ENCODE measurements at places on chromosomes 5 and 9.

DNA sequence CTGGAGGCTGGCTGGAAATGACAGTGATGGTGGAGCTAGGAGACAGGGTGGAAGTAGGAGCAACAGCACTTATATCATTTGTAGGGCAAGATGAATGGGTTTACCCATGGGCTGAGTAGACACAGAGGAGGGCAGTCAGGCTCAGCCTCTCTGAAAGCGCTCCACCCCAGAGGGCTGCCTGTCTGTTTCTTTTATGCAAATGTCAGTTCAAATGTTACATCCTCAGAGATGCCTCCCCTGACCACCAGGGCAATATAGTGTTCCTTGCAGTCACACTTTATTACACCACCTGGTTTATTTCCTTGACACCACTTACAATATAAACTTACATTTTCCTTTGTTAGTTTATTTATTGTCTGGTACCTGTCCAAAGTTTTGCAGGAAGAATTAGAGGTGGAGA lies 159.5 kb upstream of the IL12B start:
- no peak for DNase-seq

GRCh38 chr5:174426388-174426787 lies 298.0 kb upstream of the MSX2 start:
- no peak for DNase-seq

GRCh38 chr5:56624751-56625150 lies 190.6 kb upstream of the MAP3K1 start:
- DNase-seq: no peak

DNA sequence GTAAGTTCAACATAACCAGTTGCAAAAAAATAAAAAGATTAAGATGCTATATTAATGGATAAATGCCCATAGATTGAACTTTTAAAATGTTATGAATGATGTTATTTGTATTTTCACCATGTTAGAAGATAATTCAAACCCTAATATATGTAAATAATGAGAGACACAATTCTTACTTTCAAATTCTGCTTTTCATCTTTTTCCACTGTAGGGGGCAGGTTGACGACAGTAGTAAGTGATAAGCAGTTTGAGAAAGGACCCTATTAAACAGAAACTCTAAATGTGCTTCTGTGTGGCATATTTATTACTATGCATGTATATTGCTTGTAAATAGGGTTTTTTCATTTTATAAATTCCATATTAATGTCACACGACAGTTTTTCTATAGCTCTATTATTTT lies 591.1 kb downstream of the SEMA5A start:
- DNase-seq: no peak

DNA sequence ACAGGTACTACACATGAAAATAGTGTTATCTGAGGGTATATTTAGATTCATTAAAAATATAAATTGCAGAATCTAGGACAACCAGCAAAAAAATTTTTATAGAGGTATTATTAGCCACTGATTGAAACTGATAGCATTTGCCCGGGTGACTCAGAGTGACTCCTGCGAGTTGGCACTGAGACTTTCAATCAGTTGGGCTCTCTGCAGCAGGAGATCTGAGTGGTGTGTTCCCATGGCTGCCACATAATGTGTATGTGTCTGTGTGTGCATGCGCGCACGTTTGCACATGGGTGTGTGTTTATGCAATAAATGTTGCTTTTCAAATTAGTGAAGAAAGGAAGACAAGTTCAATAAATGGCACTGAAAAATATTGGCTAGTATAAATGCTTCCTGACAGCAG lies 100.1 kb upstream of the MRPS30 start:
- DNase-seq: no peak

GRCh38 chr5:66307647-66308241 lies 163.6 kb downstream of the SREK1 start:
- no peak for DNase-seq

GRCh38 chr5:147170603-147171002 lies 64.2 kb upstream of the STK32A start:
- DNase-seq: no peak

GRCh38 chr5:180141068-180141660 lies 67.8 kb downstream of the RASGEF1C start:
- no peak for DNase-seq

- DNase-seq: no peak
These were observed 230.6 kb downstream of the EBF1 start for GRCh38 chr5:158869092-158869491.

DNA sequence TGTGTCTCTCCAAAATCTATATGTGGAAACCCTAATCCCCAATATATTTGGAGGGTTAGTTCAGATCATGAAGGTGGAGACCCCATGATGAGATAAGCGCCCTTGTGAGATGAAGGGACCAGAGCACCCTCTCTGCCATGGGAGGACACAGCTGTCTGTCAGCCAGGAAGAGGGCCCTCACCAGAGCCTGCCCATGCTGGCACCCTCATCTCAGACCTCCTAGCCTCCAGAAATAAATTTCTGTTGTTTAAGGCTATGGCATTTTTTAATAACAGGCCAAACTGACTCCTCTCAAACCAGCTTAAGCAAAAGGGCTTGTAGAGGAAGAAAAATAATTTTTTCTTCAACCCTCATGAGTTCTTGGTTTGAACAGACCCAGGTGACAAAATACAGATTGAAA lies 79.2 kb upstream of the MAMDC2 start:
- DNase-seq: no peak

DNA sequence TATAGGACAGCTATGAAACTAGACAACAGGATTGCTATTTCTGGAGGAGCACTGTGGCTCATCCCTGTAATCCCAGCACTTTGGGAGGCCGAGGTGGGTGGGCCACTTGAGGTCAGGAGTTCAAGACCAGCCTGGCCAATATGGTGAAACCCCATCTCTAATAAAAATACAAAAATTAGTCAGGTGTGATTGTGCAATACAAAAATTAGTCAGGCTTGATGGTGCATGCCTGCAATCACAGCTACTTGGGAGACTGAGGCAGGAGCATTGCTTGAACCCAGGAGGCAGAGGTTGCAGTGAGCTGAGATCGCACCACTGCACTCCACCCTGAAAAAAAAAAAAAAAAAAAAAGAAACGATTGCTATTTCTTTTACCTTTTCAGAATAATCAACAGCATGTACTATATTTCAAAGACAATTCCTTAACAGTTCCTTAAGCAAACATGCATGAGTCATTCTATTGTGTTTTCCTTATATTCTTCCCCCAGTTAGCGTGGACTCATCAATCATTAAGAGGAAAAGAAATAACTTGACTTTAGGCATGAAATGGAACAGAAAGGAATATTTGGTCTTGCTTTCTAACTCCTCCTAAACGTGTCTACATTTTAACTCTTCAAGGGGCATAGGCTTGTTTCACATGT lies 162.6 kb downstream of the TAF11L14 start:
- no peak for DNase-seq

DNA sequence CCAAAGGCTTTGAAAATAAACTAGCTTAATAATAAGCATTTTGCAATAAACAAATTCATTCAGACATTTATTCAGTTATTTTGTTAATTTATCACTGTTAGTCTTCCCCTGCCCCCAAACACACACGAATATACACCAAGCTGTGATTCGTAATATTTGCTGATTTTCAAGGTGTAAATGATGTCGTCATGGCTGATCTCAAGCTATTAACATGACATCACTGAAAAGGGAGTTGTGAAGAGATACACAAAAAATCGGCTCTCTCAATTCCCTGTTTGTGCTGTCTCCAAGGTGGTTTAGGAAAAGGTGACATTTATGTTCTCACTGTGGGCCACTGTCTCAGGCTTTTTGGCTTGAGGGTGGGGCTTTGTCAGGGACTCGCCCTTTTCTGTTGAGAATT lies 413.3 kb downstream of the CDH9 start:
- no peak for DNase-seq

DNA sequence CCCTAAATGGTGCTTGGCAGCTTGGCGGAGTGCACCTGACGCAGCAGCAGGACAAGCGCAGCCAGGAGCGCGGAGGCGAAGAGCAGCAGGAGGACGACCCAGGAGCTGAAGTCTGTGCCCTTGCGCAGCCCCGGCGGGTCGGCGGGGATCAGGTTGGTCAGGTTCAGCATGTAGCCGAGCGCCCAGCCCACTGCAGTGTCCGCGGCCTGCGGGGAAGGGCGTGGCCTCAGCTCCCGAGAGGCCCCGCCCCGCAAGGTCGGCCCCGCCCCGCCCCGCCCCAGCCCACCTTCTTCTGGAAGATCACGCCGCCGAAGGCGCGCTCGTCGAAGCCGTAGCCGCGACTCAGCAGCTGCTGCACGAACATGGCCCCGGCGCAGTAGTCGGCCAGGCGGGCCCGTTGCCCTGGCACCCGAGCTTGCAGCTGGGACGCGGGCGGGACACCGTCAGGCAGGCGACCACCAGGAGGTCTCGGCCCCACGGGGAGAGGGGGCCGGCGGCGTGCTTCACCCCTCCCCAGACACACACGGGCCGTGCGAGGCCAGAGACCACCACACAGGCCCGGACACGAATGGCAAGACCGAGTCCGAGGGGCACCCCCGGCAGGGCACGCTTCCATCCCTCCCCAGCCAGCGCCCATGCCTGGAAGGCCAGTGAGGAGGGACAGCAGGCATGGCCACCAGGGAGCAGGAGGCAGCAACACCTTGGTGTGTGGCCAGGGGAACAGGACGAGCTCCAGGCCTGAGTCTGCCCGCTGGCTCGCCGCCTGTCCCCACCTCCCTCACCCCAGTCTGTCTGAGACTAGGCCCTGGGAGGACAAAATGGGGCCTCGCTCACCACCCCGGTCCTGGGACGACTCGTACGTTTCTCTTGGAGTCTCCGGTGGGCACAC lies 2.9 kb upstream of the NPDC1 start:
- DNase-seq: no peak

DNA sequence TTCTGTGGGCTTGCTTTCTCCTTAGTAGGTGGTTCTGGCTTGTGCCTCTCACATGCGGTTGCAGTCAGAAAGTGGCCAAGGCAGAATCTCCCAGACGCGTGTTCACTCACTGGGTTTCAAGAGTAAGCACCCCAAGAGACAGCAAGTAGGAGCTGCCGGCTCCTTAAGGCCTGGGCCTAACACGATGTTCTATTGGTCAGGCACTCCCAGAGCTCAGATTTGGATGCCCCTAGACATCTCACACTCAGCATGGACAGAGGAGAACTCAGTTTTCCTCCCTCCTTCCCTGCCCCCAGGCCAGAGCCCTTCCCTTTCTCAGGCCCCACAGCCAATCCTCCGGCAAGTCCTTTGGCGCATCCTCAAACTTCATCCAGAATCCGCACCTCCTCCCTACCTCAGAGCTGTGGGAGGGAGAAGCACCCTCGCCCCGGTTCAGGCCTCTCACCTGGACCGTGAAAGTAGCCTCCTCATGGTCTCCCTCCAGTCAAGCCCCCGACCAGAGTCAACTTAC lies 6.5 kb upstream of the CARD19 start:
- no peak for DNase-seq

DNA sequence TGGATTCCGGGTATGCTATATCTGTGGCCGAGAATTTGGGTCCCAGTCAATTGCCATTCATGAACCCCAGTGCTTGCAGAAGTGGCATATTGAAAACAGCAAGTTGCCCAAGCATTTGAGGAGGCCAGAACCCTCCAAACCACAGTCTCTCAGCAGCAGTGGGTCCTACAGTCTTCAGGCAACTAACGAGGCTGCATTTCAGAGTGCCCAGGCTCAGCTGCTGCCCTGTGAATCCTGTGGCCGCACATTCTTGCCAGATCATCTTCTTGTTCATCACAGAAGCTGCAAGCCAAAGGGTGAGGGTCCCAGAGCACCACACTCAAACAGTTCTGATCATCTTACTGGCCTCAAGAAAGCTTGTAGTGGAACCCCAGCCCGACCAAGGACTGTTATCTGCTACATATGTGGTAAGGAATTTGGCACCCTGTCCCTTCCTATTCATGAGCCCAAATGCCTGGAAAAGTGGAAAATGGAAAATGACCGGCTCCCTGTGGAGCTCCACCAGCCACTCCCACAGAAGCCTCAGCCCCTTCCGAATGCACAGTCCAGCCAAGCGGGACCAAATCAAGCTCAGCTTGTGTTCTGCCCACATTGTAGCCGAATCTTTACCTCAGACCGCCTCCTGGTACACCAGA lies 23.0 kb downstream of the ZNF474 start:
- peak; percentile 11 for DNase-seq

DNA sequence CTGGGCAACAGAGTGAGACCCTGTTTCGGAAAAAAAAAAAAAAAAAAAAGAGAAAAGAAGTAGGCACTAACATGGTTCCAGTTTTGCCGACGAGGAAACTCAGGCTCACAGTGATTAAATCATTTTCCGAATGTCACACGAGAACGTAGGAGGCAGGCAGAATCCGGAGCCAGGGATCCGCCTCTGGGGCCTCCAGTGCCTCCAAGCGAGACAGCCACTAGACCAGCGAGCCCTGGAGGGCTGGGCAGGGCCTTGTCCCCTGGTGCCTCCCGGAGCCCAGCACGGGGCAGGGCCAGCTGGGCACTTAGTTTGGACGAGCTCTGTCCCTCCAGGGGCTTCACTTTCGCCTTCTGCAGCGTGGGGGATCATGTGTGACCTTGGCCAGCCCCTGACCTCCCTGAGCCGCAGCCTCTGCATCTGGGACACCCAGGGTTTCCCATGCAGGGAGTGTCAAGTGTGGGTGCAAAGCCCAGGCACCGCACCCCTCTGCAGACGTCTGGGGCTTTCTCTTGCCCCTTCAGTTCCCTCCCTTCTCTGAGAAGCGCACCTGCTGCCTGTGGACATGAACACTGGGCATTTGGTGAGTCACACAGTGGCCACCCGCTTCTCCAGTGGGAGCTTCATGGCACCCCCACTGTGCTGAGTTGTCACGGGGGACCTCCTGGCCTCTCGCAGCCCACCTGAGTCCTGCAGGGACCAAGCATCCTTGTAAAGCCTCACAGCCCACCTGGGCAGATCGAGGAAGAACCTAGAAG lies 80.3 kb downstream of the RXRA start:
- DNase-seq: peak; percentile 76

- no peak for DNase-seq
These were observed 709 bp downstream of the FANCG start for GRCh38 chr9:35079041-35079425.

GRCh38 chr5:40383749-40384651 lies 295.7 kb upstream of the PTGER4 start:
- no peak for DNase-seq

DNA sequence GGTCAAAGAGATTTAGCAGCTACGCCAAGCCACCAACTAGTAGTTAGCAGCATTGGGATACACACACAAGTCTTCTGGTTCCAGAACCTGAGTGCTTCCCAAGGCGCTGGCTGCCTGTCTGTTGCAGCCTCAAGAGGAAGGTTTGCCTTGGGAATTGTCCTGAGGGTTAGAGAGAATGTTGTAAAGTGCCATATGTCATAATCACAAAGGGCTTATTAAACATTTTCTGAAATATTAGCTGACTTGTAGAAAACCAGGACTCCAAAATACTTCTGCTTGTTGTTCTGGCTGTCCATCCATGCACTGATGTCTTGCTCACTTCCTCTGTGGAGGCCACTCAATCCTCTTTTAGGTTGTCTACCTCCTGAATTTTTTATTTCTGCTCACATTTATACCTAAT lies 46.3 kb downstream of the SLC36A1 start:
- DNase-seq: no peak

DNA sequence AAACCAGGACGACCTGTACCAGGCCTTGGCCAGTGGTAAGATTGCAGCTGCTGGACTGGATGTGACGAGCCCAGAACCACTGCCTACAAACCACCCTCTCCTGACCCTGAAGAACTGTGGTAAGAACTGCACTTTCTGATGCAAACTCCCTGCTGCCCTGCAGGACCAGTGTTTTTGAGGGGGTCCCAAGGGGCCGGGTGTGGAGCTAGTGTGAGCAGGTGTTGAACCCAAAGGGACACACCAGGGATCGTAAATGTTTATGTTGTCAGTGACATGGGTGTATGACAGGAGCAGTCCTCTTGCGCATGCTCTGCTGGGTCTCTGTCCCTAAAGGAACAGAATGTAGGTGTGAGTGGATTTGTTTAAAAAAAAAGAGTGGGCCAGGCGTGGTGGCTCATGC lies 9.5 kb downstream of the GRHPR start:
- DNase-seq: no peak

- DNase-seq: no peak
These were observed 75.4 kb upstream of the CDKN2B start for GRCh38 chr9:22084336-22085035.
